ENCODE measurements at places on chromosomes 12 and 14.
A peak's percentile ranks its signal among the peaks of the same experiment; 100 is the strongest.

- DNase-seq = no peak
These were observed 123.3 kb downstream of the SSPN start for GRCh38 chr12:26318661-26319068.

GRCh38 chr14:91246051-91246852 is 1.7 kb upstream of the GPR68 start:
- DNase-seq = peak; percentile 90

DNA sequence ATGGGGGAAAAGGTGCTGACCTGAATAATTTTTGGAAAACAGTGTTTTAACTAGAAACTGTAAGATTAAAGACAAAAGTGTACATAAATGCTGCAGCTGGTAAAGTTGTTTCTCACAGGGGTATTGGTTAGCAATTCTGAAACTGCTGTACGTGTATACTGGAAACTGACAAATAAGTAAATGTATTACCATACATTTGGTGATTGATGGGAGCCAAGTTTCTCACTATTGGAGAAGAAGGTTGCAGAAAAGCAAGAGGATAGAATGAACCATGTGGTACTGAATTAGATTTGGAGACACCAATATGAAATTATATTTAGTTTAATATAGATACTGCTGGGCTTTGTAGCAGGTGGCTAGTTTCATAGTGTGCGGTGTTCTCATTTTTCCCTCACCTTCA is 19.6 kb upstream of the FBXO33 start:
- no peak for DNase-seq

GRCh38 chr12:127559349-127560040 is 707.5 kb upstream of the TMEM132C start:
- peak; percentile 51 for DNase-seq

- no peak for DNase-seq
These were observed 39.3 kb downstream of the FIGNL2 start for GRCh38 chr12:51809193-51809592.

DNA sequence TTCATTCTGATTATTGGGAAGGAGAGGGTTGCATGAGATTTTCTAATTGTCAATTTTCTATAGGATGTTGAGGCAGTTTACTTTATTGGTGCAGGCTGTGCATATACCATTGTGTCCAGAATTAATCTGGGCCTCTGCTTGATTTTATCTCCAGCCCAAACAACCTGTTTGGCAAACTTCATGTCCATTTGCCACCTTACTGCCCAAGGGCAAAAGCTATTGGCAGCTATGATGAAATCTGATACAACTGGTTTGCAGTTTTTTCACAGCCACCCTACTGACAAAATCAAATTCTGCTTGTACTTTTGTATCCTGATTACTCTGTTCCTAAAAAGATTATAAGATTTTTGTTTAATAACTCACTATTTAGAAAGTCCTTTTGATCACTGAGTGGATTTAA is 789.2 kb upstream of the FBXO33 start:
- no peak for DNase-seq

DNA sequence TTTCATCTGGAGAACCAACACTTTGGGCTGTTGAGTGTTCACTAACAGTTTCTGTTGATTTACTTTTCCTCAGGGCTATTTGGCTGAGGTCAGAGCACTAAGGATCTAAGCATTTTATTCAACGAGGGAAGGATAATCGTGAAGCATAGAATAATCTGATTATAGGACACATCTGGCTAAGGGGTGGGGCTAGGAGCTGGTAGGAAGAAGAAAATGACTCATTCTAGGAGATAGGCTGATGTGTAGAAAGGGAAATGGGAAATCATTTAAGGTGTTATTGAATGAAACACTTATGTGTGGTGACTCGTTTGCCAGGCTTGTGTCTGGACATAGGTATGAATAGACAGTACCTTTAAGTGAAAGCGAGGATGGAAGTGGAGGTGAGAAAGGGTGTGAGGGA is 167.2 kb downstream of the ETNK1 start:
- DNase-seq = no peak

GRCh38 chr12:54579696-54580333 is 8.6 kb downstream of the PPP1R1A start:
- DNase-seq = peak; percentile 76

DNA sequence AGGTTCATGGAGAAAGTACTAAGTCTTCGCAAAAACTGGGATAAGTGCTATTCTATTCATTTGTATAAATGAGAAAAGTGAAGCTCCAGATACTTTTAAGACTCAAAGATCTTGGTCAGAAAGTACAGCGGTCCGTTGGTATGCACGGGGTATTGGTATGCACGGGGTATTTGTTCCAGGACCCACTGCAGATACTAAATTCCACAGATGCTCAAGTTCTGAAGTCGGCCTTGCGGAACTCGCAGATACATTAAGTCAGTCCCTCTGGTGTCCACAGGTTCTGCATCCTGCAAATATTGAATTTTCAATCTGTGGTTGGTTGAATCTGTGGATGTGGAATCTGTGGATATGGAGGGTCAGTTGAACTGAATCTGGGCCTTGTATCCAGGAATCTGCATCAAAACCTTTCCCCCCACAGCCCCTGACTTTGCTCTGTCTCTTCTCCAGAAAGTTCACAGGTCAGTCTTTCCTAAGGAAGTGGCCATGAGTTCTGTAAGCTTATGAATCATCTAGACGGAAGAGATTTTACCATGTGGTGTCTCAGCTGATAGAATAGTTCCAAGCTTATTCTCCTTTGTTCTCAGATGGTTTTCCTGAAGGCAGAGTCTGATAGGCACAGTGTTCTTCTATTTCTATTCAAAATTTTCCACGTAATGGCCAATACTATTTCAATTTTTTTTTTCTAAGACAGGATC is 274.7 kb downstream of the NEDD1 start:
- DNase-seq = no peak

DNA sequence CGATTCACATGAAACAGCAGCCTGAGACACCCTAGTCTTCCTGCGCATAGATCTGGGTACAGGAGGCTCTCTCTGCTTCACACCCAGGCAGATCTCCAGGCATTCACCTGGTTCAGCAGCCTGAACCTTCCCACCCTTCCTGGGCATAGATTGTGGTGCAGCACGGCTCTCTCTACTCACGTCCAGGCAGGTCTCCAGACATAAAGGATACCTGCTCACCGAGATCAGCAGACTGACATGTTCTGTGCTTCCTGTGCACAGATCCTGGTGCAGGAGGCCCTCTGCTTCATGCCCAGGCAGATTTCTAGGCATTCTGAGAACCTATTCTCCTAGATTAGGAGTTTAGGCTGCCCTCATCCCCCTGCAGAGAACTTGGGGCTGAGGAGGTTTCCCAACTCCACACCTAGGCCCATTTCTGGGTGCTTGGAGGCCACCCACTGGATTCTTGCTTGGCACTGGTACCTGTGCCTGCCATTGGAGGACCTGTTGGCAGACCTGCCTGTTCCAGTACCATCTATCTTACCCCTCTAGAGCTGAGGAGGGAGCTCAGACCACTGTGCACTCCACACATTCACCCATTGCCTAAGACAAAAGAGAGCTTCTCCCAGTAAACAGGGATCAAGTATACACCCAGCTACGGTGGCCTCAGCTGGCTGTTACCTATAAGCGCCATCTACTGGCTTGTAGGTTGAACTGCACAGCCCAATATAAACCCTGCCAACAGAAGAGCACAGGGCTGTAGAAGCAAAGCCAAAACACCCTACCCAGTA is 28.0 kb upstream of the GARIN6 start:
- DNase-seq = no peak

GRCh38 chr12:128637642-128638606 is 185.8 kb downstream of the SLC15A4 start:
- DNase-seq = no peak

DNA sequence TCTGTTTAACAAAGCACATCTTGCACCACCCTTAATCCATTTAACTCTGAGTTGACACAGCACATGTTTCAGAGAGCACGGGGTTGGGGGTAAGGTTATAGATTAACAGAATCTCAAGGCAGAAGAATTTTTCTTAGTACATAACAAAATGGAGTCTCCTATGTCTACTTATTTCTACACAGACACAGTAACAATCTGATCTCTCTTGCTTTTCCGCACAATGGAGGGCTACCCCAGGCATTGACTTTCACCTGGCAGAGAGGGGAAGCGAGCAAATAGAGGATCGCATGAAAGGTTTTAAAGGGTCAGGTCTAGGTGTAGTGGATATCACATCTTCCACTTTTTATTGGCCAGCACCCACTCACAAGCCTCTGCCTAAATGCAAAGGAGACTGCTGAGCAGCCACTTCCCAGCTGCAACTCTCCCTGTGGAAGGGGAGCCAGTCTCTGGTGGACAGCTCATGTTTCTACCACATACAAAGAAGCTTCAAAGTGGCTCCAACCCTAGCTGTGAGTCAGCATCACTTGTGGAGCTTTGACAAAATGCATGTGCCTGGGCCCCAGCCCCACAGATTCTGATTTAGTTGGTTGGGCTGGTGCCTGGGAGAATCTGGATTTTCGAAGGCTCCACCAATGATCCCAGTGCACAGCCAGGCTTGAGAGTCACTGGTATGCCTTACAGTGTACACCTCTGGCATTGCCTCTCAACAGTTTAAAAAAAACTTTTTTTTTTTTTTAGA is 7.2 kb upstream of the FNTB start:
- DNase-seq = no peak

- DNase-seq = no peak
These were observed 11.0 kb upstream of the TBPL2 start for GRCh38 chr14:55451398-55451797.

GRCh38 chr12:109052414-109053323 is at the start of gene USP30:
Gene USP30 (plus strand): TSS chr12:109052576. CDS start chr12:109052679, 103 bp downstream.
- DNase-seq = peak; percentile 88

DNA sequence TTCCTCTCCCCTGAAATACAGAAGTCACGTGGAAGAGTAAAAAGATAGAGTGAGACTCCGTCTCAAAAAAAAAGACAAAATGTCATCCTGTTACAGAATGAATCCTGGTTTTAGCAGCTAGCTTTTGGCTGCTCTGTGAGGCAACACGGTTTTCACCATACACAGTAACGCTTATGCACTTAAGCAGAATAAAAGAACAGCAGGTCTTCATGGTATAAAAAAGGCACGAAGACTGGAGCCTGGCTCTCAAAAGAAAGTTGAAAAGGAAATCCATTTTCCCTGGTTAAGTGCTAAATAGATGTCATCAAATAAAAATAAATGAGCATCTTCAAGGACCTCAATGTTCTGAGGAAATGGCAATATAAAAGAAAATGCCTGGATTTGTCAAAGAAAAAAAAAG is 444.1 kb downstream of the IPO8 start:
- DNase-seq = no peak

All from CD4-positive, alpha-beta T cell treated with Interleukin-21 for 1 hour (primary cell).